ENCODE measurements at places on chromosomes 1 and 21. TPM values are rescaled to one million over a fixed set of nuclear protein-coding genes. Genes with fewer than 3 reads are reported as not detected.

The SLC2A5 gene
- total RNA-seq, result not detected

The ERICH3 gene
- total RNA-seq, result not detected

The GSTM1 gene
- 12.2 TPM for total RNA-seq

The GCSAML gene
- not detected for total RNA-seq

The OR2T2 gene
- not detected for total RNA-seq

The NTRK1 gene
- not detected for total RNA-seq

The OR2T29 gene
- not detected for total RNA-seq
